ENCODE measurements at places on chromosomes 16 and 17.

GRCh38 chr17:33572615-33573014, 279.5 kb upstream of the ASIC2 start:
- DNase-seq: no peak

- no peak for DNase-seq
Observed at GRCh38 chr17:40910441-40910841, 25.4 kb upstream of the KRT20 start.

DNA sequence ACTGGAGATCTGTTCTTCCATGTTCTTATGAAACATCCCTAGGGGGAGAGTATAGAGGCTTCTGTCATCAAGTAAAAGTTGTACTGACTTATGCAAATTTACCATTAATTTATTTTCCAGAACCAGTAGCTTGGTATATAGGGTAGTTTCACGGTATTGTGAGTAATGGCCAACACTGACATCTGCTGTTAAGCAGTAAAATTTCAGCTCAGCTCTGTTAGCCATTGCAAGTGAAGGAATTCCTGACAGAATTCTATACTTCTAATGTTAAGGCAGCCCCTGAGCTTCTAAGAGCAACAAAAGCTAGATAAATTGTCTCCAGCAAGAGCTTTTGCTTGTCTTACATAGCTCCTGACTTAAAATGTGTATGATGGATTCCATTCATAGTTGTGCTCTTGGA, 613.5 kb upstream of the C16orf82 start:
- DNase-seq: no peak

GRCh38 chr16:17365591-17366298, 105.0 kb downstream of the XYLT1 start:
- no peak for DNase-seq

DNA sequence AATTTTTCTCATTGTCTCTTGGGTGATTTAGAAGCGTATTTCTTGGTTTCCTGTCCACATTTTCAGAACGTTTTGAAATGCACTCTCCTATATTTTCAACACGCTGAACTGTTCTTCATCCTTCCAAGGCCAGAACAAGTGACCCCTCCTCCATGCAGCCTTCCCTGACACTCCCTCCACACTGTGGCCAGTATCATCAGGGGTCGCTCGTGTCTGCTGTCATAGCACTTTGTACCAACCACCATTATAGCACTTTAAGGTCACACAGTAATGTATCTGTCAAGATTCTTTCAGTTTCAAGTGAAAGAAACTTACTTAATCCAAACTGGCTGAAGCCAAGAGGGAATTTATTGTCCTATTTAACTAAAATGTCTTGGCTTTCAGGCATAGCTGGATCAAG, 17.5 kb upstream of the IL21R start:
- DNase-seq: no peak

DNA sequence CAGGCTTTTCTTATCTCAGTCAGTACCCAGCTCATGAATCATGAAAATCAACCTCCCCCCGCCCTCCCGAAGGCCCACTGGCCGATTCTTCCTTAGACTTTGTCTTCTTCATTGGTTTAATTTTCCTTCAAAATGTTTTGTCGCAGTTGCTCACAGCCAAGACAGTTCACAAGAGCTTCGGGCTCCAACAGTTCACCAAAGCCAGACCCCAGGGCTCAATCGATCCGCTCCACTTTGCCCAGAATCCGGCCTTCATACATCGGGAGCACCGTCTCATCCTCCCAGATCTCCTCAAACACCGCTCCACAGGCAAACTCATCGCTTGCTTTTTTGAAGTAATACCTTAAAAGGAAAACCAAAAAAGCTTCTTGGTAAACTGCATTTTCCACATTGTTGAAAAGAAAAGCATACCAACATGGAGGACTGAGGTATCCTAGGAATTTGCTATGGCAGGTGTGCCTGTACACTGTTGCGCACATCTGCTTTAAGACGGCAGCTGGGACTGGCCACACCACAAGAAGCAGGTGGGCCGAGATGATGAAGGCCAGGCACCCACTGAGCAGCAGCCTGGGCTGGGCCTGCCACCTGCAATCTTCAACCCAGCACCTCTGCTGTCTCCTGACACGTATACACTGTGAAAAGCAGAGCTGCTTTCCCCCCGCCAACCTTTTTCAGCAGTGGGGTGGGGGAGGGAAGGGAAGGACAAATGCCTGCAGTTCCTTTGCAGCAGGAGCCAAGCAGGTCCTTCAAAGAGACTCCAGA, 31.5 kb downstream of the AXIN2 start:
- DNase-seq: no peak

DNA sequence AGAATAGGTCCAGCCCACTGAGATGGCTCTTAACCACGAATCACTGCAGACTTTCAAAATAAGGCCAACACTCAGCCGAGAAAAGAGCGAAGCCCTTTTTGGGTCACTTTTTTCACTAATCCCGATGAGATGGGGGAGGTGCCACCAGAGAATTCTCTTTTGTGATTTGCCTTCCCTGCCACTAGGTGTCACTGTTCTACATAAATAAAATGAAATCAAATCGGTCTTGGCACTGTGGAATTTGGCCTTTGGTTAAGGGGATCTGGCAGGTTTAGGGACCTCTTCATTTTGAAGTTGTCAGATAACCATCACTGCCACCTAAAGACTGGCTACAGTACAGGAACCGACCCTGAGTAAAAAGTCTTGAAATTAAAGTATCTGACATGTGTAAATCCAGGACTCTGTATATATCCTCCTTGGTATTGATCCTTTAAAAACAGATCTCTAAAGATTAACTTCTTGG, 147.0 kb downstream of the HS3ST4 start:
- DNase-seq: no peak

DNA sequence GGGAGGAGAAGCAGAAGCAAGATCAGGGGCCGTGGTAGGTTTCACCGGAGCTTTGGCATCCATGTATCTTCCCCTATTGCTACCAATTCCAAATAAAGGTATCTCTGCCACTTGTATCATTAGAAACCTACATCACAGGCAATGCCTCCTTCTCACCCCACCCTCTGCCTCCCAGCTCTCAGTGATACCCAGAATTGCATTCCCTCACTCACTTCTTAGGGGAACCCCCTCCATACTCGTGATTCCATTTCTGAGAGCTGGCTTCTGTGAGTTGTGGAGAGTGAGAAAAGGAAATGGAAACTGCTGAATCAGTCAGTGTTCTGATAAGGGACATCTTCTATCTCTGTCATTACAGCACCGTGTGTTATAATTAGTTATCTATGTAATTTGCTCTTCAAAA, 2.3 kb upstream of the CCL3 start:
- DNase-seq: no peak

GRCh38 chr17:33667671-33668070, 374.6 kb upstream of the ASIC2 start:
- DNase-seq: no peak

DNA sequence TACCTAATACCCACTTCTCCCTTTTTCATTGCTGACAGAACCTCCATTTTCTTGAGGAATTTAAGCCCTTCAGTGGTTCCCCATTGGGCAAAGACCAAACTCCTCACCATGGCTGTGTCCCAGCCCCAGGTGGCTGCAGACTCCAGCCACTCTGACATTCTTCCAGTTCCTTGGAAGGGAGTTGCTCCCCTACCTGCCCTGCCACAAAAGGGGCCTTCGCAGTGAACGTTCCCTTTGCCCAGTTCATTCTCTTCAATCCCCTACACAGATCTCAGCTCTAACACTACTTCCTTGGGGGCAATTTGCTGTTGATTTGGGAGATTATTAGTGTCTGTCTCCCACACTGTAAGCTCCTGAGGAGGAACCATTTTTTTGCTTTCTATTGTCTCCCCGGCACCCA, 3.2 kb upstream of the AKTIP start:
- DNase-seq: no peak

- DNase-seq: no peak
Observed at GRCh38 chr17:58756246-58757161, 850 bp downstream of the PPM1E start.

GRCh38 chr17:21165922-21166594, 39.3 kb downstream of the DHRS7B start:
- no peak for DNase-seq

- no peak for DNase-seq
Observed at GRCh38 chr17:27904114-27904513, 10.9 kb upstream of the LYRM9 start.

GRCh38 chr16:69482410-69482991, 58.1 kb downstream of the CYB5B start:
- no peak for DNase-seq

- DNase-seq: no peak
Observed at GRCh38 chr17:73750975-73751374, 106.7 kb upstream of the SDK2 start.

DNA sequence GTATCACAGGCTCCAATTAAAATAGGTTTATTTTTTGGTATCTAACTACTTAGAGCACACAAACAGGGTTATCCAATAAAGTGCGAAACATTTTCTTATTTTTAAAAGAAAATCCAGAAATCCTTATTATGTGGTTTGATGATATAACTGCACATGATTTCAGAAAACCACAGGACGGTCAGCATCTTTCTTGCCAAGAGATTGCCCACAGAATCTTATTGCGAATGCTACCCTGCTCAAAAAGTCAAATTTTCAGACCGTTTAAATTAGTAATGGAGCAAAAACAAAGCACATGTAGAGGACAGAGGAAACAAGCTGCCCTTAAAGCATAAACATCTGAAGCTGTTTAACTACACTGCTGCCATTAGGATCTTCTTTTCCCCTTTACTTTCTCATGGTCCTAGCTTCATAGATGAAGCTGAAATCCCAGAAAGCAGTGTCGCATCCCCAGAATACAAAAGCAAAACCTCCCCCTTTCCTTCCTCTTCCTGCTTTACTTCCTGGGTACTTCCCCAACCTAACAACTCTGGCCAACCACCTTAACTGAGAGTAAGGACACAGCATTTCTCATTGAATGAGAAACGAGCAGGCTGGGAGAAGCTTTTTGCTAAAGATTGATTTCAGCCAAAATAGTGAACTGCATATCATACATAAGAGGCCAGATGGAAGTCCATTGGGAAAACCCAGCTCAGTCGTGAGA, 43.7 kb downstream of the CMTM4 start:
- no peak for DNase-seq

DNA sequence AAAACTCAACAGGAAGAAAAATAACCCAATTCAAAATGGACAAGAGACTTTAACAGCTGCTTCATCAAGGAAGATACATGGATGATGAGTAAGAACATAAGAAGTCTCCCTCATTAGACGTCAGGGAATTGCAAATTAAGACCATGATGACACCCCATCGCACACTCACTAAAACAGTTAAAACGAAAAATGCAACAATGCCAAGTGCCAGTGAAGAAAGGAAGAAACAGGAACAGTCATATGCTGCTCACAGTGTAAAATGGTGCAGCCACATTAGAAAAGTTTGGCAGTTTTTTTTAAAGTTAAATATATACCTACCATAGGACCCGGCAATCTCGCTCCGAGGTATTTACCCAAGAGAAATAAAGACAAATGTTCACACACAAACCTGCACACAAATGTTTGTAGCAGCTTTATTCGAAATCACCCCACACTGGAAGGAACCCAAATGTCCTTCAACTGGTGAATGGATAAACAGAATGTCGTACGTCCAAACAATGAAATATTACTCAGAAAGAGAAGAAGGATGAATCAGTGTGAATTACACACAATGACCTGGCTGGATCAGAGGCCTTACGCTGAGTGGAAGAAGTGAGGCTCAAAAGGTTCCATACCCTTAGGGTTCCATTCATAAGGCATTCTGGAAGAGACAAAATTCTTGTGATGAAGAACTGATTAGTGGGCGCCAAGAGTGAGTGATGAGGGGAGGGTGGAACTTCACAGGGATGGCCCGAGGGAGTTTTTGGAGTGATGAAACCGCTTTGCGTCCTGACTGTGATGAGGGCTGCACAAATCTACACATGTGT, 110.3 kb downstream of the C16orf95 start:
- no peak for DNase-seq

DNA sequence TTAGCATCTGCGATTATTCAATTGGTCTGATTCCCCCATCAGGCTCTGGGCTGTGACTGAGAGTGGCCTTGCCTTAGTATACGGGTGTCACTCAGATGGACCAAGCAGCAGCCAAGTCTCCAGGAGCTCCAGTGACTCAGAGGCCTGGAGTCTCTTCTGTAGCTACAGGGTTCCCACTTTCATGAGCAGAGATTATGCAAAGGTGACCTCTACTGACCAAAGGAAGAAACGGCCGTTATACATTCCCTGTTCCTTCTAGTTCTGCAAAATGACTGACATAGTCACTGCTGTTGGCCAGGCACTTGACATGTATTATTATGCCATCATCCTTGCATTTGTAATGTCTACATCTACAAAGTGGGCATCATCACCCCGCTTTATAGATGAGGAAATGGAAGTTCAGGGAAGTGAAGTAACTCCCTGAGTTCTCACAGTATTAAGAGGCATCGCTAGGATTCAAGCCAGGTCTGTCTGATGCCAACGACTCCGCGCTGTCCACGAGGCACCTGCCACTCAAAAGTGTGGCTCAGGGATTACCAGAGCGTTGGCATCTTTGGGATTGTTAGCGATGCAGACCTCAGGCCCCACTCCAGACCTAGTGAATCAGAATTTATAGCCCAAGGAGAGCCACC, 23.3 kb downstream of the SLC38A7 start:
- no peak for DNase-seq

DNA sequence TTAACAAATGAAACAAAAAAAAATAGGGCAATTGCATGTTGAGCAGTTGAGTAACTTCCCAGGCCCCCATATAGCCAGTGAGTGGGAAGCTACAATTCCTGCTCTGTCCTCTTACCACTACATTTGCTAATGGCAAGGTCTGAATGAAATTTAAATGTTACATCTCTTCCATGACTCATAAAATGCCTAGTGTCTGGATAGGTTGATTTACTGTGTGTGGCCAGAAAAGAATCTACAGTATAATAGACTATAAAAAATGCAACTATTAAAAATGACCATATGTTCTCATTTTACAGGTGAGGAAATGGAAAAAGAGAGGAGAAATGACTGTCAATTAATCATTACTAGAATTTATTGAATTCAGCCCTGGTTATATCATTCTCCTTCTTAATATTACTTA, 1199.3 kb downstream of the CDH11 start:
- DNase-seq: no peak

DNA sequence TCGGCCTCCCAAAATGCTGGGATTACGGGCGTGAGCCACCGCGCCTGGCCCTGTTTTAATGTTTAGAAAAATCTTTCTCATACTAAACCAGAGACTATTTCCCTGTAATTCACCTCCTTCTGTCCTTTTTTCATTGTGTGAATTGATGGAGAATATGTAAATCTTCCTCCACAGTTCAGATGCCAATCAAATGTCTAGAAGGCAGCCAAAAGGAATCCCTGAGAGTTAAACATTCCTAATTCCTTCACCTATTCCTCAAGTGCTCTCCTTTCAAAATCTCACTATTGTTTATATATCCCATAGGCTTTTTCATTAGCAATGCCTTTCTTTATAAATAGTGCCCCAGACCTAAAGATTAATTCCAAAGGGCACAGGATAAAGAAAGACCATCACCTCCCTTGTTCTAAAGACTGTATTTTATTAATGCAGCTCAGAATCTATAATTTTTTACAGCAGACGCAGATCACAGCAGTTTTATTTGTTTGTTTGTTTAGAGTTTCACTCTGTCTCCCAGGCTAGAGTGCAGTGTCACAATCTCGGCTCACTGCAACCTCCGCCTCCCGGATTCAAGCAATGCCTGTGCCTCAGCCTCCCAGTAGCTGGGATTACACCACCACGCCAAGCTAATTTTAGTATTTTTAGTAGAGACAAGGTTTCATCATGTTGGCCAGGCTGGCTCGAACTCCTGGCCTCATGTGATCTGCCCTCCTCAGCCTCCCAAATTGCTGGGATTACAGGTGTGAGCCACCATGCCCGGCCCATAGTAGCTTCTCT, 30.5 kb downstream of the COPZ2 start:
- no peak for DNase-seq

Measured in nucleus accumbens (tissue), 56 donors.